IPS-NIHi11 (cell line): ENCODE measurements at places on chromosomes 2 and 18.

GRCh38 chr2:216694082-216694825 is 1.1 kb downstream of the IGFBP5 start:
- no peak for DNase-seq

GRCh38 chr2:220641137-220641536 is 931.0 kb downstream of the EPHA4 start:
- no peak for DNase-seq

DNA sequence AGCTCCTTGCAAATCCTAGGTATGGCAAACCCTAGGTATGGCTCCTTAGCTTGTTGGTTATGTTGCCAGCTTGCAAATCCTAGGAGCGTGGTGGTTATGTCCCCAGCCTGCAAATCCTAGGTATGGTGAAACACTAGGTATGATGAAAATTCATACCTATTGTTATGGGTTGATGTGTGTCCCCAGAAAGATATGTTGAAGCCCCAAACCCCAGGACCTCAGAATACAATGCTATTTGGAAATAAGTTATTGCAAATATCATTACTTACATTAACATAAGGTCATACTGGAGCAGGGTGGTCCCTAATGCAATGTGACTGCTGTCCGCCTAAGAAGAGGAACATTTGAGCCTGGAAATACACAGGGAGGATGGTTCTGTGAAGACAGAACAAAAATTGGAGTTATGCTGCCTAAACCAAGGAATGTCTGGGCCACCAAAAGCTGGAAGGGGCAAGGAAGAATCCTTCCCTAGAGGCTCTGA is 220.8 kb downstream of the MYCN start:
- DNase-seq, result no peak

DNA sequence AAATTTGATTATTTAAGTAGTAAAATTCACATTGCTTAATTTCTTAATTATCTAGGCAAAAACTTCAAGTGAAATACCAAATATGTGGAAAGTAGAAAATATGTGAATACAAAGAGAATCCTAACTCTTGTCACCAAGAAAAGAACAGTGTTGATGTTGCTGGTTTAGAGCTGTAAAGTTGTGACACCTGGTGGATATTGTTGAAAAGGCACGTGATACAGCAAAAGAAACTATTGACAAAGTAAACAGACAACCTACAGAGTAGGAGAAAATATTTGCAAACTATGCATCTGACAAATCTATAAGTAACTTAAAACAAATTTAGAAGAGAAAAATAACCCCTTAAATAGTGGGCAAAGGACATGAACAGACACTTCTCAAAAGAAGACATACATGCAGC is 25.6 kb upstream of the ZC3H15 start:
- DNase-seq, result no peak

- no peak for DNase-seq
These were observed 111.4 kb downstream of the ZNF516 start for GRCh38 chr18:76383636-76384035.

DNA sequence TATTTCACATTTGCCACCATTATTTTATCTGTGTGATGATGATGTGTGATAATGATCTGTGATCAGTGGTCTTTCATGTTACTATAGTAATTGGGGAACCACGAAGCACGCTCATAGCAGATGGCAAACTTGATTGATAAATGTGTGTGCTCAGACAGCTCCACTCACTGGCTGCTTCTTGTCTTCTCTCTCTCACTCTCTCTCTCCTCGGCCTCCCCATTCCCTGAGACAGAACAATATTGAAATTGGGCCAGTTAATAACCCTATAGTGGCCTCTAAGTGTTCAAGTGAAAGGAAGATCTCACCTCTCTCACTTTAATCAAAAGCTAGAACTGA is 60.7 kb upstream of the RAPGEF4 start:
- DNase-seq, result no peak

GRCh38 chr2:68238955-68239822 is 13.1 kb downstream of the PPP3R1 start:
- DNase-seq, result no peak

DNA sequence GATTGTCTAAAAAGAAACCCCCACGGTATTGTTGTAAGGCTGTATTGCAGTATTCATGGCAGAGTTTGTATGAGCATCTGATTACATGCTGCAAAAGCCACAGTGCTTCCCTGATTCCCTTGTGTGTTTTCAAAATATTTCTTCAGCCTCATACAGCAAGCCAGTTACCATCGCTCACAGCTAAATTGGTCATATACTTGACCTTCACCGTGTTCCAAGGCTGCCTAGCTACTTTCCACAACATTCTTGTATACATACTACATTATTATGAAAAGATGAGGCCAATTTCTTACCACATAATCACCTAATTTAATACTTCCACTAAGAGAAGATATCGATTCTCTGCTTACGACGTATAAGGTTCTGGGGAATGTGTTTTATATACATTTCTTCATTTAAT is 576.3 kb upstream of the CNTNAP5 start:
- DNase-seq, result no peak

DNA sequence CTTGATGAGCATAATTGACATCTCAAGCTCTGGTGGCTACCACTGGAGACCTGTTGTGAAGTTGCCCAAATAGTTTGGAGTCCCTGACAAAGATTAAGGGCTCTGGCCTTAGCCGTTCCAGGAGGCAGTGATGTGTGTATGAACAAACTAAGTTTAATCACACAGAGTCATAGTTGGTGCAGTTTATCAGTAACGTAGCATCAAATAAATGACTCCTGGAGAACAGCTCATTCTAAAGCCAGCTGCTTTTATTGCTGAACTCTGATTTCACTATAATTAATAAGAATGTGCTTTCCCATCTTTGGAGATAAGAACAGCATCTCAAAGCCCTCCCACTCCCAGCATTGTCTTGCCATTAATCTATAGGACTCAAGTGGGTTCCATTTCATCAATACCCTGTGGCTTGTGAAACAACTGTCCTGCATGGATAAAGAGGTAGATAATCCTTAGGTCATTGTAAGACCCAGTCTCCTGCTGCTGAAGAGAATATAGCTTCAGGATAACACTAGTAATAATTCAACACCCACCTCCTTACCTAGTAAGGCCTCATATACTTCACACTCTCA is 211.4 kb upstream of the THUMPD2 start:
- DNase-seq, result no peak

DNA sequence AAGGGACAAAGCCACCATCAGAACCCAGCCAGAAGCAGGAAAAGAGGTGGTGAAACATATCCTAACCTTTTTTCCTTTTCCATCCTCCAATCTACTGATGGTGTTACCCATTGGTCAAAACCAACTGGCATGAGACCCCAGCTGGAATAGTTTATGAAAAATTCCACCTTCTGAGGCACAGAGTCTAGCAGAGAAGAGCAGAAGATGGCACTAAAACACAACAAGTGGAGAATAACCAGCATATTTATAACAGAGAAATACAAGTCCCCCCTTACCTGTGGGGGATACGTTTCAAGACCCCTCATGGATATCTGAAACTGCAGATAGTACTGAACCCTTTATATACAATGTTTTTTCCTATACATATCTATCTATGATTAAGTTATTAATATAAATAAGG is 4.9 kb upstream of the INPP1 start:
- DNase-seq, result no peak

DNA sequence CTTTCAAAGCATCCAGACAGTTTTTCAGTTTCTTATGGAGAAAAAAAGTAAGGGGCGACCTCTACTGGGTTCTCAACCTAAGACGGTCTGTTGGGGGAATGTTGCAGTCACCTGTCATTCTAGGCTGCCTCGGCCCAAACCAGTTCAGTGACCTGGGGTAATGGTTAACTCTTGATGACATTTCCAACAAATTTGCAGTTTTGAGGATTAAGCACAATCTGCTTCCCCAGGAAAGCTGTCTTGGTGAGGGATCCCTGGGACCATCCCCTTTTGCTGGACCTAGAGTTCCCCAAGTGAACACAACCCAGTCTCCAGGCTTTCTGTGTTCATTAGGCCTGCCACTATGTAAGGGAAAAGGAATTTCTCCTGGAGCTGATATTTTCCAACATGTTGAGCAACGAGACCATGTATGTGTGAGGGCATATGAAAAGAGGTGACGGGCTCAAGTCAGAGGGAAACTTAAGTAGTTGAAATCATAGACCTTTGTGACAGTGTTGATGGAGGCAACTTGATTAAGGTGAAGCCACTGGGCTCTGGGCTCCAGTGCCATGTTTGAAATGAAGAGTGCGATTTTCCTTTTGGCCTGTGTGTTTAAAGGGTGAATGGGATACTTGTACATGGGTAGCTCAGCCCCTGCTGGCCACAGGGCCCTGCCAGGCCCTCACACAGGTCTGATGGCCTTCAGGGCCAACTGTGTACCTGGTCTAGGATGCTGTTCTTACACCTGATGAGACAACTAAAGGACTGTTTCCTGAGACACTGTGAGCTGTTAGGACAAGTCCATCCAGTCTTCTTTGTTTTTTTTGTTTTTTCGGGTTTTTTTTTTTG is 27.0 kb downstream of the FOSL2 start:
- peak; percentile 29 for DNase-seq

GRCh38 chr18:58319719-58320118 is 275.7 kb downstream of the NEDD4L start:
- DNase-seq, result no peak

DNA sequence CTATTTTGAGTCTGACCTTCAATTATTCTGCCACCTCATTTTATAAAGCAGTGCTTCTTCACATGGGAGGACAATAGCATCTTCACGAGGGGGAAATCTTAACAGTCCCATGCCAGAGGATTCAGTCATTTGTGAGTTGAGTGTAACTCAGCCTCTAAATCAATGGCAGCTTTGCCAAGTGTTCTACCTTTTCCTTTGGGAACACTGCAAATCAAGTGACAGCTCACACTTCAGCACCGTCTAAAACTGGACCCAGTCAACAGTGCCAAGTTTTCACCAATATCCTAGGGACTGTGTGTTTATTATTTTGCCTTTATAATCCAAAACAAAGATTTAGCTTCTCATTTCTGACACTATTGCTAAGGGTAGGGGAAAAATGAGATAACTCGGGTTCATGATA is 133.6 kb downstream of the FIGN start:
- no peak for DNase-seq

GRCh38 chr2:128250229-128251025 is 68.2 kb downstream of the HS6ST1 start:
- no peak for DNase-seq

- no peak for DNase-seq
These were observed 272.5 kb downstream of the DYSF start for GRCh38 chr2:71725836-71726235.

GRCh38 chr2:109457366-109457765 is 156.4 kb downstream of the SEPTIN10 start:
- no peak for DNase-seq

GRCh38 chr2:157489983-157490382 is 46.1 kb upstream of the CYTIP start:
- no peak for DNase-seq

DNA sequence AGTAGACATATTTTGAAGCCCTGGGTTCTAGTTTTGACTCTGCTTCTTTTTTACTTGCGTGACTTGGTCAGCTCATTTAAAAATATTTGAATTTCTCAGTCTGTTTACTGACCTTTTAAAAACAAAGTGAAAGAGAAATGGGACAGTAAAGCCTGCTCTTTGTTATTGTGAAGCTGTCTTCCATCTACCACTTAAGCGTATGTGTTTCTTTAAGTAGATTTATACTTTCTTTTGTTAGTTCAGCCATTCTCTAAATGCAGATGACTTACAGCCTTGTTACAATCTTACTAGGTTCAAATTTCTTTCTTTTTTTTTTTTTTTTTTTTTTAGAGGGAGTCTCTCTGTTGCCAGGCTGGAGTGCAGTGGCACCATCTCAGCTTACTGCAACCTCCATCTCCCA is 79.5 kb downstream of the UBR3 start:
- no peak for DNase-seq

- DNase-seq, result no peak
These were observed 369.3 kb upstream of the KCNH7 start for GRCh38 chr2:163207693-163208370.

GRCh38 chr2:137172162-137172561 is 406.8 kb downstream of the THSD7B start:
- no peak for DNase-seq

DNA sequence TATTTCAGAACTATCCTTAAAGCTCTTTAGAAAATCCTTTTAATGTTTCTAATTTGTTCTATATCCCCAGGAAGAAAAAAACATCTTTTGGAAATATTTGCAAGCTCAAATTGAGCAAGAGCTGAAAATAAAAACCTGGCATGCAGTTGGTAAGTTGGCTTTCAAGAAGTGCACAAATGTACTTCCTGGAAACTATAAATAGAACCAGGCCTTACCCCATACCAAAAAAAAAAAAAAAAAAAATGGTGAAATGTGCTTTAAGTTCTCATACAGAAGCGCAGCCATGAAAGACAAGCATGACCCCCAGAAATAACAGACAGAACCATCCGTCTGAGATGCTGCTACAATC is 178.5 kb downstream of the HDAC4 start:
- no peak for DNase-seq

GRCh38 chr2:121076885-121077549 is 208.0 kb downstream of the TFCP2L1 start:
- DNase-seq, result peak; percentile 83

DNA sequence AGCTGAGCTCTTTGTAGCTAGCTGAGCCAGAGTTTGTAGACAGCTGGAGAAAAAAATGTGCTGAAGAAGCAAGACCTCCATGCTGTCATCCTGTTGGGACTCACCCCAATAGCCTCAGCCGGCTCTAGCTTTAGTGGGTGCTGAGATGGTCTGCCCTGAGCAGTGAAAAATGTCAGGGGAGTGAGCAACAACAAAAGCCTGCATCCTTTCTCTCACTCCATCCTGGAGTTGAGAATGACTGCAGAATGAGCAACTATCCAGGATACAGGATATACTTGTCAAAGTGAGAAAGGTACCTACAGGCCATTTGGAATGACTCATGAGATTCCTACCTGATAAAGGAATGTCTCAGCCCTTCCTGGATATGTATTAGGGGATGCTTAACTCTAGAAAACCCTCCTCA is 146.1 kb upstream of the DLX2 start:
- no peak for DNase-seq

GRCh38 chr18:26085056-26085455 is 5.4 kb downstream of the SS18 start:
- no peak for DNase-seq

DNA sequence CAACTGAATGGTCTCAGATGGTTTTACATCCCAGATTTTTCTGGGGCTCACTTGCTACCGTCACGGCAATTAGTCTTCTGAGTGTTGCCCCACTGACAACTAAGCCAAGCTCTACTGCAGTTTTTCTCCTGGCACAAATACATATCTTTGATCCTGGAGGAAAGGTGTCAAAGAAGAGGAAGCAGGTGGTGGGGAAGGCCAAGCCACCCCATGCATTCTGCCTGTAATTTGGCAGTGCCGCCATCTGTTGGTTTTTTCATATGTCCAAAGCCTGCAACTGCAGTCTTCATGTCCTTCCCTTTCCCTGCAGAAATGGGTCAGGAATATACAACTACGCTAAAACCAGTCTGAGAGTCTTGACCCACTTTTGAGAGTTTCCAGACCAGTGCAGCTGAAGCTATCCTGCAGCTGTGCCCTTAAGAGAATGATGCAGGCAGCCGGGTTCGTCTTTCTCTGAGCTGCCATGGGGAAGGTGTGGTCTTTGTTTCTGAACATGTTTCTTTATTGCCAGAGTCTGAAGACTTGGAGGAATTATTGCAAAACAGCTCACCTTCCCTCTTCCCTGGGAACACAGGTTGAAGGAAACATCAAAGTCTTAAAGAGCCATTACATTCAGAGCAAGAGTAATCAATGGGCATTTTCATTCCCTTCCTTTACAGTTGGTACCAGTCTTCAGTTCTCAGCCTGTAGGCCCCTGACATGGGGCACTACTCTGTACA is 71.8 kb upstream of the ATL2 start:
- DNase-seq, result no peak

- no peak for DNase-seq
These were observed 4.1 kb upstream of the RAD51AP2 start for GRCh38 chr2:17522303-17522702.
